Keratinocyte (primary cell): ENCODE measurements at places on chromosomes 5 and 9.

- no peak for DNase-seq
Measured at GRCh38 chr5:136701191-136701590, 335.8 kb upstream of the TRPC7 start.

- DNase-seq, result no peak
Measured at GRCh38 chr5:80745490-80745889, 90.7 kb upstream of the DHFR start.

DNA sequence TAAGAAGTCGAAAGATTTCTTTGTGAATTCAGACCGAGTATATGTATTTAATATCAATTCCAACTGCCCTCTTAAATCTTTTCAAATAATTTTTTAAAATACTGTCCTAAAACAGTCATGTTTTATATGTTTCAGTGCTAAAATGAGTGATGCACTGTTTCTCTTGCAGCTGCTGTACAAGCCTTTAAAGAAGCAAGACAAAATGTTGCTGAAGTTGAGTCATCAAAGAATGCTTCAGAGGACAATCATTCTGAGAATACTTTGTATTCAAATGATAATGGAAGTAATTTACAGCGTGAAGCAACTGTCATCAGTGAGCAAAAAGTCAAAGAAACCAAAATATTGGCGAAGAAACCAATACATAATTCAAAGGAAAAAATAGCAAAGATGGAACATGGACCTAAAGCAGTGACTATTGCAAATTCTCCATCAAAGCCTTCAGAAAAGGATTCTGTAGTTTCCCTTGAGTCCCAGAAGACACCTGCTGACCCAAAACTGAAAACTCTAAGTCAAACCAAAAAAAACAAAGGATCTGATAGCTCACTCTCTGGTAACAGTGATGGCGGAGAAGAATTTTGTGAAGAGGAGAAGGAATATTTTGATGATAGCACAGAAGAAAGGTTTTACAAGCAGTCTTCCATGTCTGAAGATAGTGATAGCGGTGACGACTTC lies 58.0 kb downstream of the LOX start:
- DNase-seq, result no peak

GRCh38 chr5:150108711-150109514 lies 22.6 kb upstream of the CSF1R start:
- no peak for DNase-seq

GRCh38 chr5:98776066-98776705 lies 2.7 kb downstream of the RGMB start:
- DNase-seq, result no peak

DNA sequence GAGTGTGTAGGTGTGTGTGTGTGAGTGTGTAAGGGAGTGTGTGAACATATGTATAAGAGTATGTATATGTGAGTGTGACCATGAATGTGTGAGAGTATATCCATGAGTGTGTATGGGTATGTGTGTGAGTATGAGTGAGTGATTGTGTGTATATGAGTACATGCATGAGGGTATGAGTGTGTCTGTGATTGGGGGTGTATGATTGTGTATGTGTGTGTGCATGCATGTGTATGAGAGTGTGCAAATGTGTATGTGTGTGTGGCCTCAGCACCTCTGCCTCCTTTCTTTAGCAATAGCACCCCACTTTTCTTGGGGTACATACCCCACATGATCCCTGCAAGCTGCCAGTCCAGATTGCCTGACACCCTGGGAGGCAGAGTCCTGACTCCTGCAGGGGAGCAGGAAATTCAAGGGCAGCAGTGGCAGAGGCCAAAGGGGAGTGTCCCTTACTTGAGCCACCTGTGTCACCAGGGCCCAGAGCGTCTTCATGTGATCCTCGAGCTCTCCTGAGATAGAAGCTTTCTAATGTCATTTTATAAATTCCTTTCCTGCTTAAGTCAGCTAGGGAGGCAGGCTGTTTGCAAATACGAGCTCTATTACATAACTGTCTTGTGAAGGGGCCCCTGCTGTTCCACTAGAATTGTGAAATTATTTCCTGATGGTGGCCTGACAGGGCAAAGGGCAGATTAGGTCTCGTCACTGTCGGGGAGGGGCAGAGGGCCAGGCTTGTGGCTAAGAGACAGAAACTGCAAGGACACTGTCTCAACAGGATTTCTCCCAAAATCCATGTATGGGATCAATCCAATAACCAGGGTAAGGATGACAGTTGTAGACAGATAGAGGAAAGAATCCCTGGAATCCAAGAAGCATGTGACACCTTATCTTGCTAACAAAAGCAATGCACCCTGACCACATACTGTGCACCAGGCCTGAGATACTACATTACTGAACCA lies 389.1 kb downstream of the GADD45G start:
- DNase-seq, result no peak

DNA sequence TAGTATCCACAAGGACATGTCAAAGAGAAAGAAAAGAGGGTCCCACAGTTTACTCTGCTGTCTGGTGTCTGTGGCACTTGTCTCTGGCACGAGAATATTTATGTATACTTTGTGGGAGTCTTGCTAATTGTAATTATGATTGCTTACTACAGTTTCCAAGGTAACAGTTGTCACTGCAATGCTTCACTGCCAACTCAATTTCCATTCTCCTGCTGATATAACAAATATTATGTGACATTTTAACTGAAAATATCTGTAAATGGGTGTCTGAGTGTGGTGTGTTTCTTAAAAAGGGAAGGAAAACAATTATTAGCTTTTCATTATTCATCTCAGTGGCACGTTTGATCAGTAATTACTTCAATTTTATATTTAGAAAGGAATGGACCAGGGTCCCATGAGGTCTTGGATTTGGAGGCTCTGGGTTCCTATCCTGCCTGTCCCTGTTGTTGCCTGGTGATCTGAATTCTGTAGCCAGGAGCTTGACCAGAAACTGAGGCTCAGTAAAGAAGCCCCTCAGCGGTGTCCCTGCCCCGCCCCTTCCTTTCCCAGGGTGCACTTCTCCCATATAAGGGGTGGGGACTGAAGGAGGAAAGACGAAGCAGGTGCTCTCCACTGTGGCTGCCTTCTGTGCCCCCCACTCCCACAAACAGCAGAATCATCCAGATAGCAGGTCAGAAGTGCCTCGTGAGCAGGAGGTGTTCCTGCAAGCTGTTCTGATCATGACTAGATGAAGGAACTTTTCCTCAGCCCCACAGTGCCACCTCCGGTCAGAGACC lies 137.3 kb upstream of the KIF2A start:
- DNase-seq, result no peak

- no peak for DNase-seq
Measured at GRCh38 chr9:79885093-79885857, 313.5 kb downstream of the TLE4 start.

DNA sequence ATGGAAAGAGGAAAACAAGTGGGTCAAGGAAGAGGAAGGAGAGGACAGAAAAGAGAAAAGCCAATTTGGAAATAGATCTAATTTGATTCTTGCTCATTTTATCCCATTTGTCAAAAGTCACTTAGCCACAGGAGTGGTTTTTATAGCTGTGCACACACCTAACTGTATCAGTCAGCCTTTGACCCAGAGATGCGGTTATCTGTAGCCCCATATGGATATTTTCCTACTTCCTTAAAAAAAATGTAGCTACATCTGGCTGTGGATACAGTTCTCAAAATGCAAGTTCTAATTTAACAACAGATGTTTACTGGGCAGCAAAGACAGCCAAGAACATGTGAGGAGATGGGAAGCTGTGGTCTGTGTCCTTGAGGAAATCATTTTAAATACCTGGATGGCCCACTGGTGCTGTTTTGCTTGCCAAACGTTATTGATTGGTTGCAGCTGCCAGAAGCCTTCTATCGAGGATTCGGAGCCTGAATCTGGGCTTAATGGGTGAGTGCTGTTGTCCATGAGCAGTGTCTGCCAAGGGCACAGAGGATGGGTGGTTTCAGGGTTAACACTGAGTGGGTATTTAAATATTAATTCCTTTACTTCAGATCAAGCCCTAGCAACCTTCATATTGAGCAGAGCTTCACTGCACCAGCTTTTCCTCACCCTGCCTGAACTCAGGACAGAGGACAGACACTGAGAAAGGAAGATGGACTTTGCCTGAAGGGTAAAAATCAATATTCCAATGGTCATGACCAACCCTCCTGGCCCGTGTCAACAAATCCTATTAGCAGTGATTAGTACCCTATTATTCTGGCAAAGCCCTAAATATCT lies 92.2 kb downstream of the APBA1 start:
- DNase-seq, result no peak

DNA sequence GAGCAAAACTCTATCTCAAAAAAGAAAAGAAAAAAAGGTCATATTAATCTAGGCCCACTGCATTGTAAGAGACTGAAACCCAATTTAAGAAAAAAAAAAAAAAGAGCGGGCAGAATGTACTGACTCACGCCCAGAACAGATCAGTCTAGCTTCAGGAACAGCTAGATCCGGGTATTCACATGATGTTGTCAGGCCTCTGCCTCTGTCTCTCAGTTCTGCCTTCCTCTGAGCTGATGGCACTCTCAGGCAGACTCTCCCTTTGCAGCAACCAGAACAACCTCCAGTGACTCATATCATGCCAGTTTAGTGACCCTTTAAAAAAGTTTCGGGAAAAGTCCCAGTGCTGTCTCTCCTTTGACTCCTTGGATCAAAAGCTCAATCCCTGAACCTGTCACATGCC lies 53.0 kb downstream of the NEURL1B start:
- no peak for DNase-seq

DNA sequence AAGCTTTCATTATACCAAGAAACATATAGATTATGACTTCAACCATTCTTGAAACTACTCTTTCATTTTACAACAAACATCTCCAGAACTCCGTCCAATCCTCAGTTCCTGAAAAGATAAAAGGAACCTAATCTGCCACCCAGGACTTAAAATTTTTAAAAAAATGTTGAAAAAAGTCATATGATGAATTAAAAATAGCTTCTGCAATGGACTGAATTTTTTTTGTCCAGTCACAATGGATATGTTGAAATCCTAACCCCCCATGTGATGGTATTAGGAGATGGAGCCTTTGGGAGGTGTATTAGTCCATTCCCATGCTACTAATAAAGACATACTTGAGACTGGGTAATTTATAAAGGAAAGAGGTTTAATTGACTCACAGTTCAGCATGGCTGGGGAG lies 2.7 kb upstream of the ALDH1A1 start:
- DNase-seq, result no peak

DNA sequence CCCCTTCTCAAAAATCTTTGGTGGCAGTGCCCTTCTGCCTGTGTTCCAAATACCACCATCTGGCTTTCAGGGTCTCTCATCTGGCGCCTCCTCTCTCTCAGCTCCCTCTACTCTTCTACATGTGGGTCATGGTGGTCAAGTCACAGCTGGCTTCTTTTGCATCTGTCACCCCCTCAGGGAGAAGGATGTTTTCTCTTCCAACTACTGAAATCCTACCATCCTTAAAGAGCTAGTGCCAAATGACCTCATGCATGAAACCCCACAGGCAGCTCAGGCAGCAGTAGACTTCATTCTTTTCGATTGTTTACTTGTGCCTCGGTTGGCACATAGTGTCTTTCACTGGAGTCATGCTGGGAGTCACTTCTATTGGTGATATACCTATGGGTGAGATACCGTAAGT lies 219.2 kb downstream of the DCP2 start:
- no peak for DNase-seq

DNA sequence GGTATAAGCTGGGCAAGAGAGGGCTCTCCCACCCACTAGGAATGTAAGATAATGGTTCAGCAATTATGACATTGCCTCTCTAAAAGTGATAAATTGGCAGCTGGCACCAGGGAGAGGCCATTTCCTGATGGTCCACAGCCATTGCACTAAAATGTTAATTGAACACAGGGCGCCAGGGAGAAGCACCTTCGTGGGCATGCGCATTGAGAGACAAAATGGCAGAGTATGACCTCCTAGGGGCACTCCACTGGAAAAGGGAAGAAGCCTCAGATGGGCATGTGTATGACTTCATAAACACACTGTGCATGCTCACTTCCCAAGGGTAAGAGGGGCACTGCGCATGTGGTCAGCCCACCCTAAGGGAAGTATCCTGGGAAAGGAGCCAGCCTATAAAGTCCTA lies 419.2 kb downstream of the AGTPBP1 start:
- DNase-seq, result no peak

- no peak for DNase-seq
Measured at GRCh38 chr5:109413458-109413857, 3.7 kb upstream of the PJA2 start.

- no peak for DNase-seq
Measured at GRCh38 chr5:139470821-139471300, at the start of gene SMIM33. Gene SMIM33, plus strand, starts transcription at chr5:139471004. Its CDS starts 118 bp downstream, at chr5:139471122.

DNA sequence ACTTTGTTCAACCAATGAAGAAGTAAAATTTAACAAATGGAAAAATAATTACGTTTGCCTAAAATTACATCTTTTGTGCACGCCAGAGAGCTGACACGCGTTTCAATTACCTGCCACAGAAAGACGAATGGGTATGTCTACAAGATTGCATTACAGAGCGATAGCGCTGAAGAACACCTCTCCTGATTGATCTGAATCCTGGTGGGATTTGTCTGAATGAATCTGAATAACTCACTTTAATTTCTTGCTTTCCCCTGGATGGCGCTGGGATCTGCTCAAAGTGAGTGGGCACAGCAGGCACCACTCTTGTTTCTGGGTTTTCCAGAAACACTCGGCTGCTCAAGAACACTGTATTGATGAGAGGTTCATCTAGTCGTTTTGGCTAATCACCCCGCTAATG lies 148.8 kb upstream of the TBC1D2 start:
- no peak for DNase-seq

GRCh38 chr5:143120460-143121134 lies 282.9 kb downstream of the NR3C1 start:
- no peak for DNase-seq

DNA sequence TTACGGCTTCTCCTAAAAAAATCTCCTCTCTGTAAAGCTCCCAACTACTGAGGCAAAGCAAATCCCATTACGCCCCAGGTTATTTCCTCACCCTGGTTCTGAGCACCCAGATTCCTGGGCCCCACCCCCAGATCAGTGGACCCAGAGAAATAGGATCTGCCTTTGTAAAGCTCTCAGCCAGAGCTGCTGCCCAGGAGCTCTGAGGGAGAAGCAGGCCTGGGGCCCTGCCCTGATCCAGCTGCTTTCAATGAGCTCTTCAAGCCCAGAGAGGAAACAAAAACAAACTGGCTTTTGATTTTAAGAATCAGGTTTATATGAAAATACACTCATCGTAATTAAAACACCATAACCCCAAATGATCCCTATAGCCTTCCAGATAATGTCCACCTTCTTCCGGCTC lies 124.5 kb downstream of the C5orf15 start:
- no peak for DNase-seq
